ENCODE measurements at places on chromosomes 3 and 15. TPM values are rescaled to one million over a fixed set of nuclear protein-coding genes. Genes with fewer than 3 reads are reported as not detected.

GRCh38 chr3:49161197-49161596, 4.9 kb downstream of the CCDC71 start:
- no peaks in the 10 kb centered on the region for H3K4me1 ChIP-seq
- H3K4me3 ChIP-seq = no peak overlapping the region
- H3K27me3 ChIP-seq = no peaks in the 10 kb centered on the region
- H3K36me3 ChIP-seq = peaks cover 13% of the 10 kb centered on the region

Gene BFSP2
- not detected for total RNA-seq

Gene CPLX3
- not detected for total RNA-seq

DNA sequence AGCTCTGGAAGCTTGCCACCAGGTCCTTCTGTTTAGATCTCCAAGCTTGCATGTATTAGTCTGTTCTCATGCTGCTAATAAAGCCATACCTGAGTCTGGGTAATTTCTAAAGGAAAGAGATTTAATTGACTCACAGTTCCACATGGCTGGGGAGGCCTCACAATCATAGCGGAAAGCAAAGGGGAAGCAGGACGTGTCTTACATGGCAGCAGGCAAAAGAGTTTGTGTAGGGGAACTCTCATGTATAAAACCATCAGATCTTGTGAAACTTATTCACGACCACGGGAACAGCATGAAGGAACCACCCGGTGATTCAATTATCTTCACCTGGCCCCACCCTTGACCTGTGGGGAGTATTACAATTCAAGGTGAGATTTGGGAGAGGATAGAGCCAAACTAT, 147.0 kb upstream of the PROK2 start:
- H3K27me3 ChIP-seq = no peaks in the 10 kb centered on the region
- H3K4me3 ChIP-seq = no peak overlapping the region
- no peak for DNase-seq
- no peak overlapping the region for H3K27ac ChIP-seq

DNA sequence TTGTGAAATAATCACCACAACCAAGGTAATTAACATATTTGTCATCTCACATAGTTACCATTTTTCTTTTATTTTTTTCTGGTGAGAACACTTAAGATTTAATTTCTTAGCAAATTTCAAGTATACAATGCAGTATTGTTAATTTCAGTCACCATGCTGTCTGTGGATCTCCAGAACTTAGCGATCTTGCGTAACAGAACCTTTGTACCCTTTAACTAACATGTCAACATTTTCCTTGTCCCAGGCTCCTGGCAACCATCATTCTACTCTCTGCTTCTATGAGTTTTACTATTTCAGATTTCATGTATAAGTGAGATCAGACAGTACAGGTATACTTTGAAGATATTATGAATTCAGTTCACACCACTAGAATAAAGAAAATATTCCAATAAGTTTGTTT, 154.4 kb downstream of the KCNAB1 start:
- no peaks in the 10 kb centered on the region for H3K4me1 ChIP-seq
- no peak for DNase-seq
- no peak overlapping the region for H3K27ac ChIP-seq
- no peaks in the 10 kb centered on the region for H3K27me3 ChIP-seq
